Memory B cell (primary cell): ENCODE measurements at places on chromosomes 1 and 21.
A peak's percentile ranks its signal among the peaks of the same experiment; 100 is the strongest.

- no peak for DNase-seq
These were observed 15.2 kb upstream of the HMCN1 start for GRCh38 chr1:185719021-185719420.

- no peak for DNase-seq
These were observed 189.1 kb upstream of the RNPC3 start for GRCh38 chr1:103336408-103336807.

GRCh38 chr21:44439211-44439600 lies 16.1 kb upstream of the LRRC3 start:
- DNase-seq = no peak

GRCh38 chr1:186887203-186887602 lies 58.5 kb downstream of the PLA2G4A start:
- DNase-seq = no peak

DNA sequence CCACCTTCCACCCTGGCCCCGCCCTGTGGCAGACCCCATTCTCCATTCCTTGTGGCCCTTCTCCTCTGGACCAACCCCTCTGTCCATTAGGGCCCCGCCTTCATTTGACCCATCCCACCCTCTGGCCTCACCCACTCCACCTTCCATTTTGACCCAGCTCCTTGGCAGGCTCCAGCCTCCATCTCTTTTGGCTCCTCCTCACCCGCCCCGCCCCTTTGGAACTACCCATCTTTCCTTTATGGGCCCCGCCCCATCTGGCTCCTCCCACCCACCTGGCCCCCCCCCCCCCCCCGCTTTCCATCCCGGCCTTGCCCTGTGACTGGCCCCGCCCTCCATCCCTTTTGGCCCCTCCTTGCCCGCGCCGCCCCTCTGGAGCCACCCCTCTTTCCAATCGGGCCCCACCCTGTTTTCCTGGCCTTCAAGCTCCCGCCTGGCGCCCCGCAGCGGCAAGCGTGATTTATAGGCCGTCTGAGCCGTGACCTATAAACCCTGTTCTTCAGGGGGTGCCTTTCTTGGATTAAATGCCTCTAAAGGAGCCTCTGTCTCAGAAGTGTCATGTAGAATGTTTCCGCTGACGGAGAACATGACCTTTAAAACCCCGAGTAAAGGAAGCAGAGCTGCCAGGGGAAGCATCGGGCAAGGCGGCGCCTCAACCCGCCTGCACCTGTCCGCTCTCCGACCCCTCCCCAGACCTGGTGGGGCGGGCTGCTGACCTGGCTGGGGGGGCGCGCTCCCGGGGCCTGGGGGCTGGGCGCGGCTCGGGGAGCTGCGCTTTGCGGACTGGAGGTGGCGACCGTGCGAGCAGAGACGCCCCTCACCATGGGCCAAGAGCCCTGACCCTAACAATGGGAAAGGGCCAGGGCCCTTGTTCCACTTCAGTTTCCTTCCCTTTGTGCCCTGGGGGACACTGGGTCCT lies 178.0 kb downstream of the CAMTA1 start:
- DNase-seq = no peak

- DNase-seq = no peak
These were observed 160.9 kb downstream of the PTPRU start for GRCh38 chr1:29397256-29397590.

- no peak for DNase-seq
These were observed 14.5 kb upstream of the ERRFI1 start for GRCh38 chr1:8040586-8040985.

GRCh38 chr1:222034790-222035189 lies 292.9 kb upstream of the DUSP10 start:
- DNase-seq = no peak

GRCh38 chr1:2091611-2092604 lies 41.7 kb downstream of the PRKCZ start:
- DNase-seq = peak; percentile 53

DNA sequence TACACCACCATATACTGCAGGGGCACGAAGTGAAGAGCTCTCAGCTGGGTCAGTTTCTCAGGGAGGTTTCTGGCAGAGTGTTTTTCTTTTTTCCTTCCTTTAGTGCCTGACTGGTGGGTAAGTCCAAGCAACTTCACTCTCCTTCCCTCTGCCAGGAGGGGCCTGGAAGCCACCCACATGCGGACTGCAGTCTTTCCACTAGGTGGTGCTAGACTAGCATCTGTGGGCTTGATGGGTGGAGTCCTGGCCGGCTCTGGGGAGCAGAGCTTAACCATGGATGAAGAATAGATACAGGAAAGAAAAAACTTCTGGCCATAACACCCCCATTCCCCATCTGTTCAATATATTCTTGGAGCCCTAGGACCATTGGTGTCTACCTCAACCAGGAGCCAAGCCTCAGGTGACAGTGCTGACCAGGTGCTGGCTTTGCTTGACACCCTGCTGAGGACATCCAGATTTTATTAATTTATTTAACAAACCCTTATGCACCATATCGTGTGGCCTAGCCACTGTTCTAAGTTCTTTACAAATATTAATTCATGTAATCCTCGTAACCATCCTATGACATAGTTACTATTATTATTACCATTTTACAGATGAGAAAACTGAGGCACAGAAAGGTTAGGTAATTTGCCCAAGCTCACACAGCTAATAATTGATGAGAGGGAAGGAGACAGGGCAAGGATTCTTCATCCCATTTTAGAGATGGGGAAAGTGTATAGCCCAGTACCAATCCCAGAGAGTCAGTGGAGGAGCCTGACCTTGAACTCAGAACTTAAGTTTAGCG lies 126.7 kb upstream of the CSF3R start:
- peak; percentile 21 for DNase-seq

DNA sequence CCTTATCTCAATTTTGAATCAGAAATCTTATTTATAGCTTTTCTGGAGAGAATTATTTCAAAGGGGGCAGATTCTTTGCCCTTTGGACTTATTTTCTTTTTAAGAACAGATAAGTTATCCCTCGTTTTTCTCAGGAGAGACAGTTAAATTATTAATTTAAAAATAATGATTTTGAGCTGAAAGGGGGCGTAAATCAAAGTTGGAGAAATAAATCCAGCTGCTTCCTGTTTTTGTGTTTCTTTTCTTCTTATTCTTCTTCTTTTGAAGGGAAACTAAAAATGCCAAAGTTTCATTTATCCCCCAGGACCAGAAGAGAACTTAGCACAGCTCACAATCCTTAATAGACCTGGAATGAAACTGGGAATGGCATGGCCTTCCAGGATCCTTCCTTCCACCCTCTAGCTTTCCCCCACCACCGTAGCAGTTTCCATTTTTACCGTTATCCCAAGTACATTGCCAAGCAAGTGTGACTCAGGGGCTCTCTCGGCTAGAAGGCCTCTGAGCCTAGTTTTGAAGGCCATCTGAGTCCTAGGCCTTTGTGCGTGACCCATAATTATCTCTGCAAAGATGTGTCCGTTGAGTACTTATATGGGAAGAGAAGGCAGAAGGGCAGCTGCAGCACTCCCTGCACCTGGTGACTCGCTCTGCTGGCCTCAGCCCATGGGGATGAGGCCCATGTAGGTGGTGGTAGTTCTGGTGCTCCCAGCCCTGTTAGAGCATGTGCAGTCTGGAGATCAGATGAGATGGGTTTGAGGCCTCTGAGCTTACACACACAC lies 181.7 kb downstream of the ROR1 start:
- no peak for DNase-seq

DNA sequence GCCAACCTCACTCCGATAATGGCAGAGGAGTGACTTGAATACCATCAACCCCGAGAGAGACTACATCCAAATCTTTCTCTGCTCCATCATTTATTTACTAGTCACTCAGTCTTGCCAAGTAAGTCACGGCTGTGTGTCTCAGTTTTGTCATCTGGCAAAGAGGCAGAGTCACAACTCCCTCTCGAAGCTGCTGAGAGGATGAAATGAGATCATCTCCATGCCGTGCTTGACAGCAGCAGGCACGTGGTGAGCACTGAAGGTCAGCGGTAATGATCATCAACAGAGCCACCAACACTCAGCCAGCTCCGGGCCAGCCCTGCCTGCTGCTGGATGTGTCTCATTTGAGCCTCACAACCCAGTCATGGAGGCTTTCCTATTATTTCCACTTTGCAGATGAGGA lies 19.9 kb downstream of the ALDH4A1 start:
- no peak for DNase-seq
